ENCODE measurements at places on chromosomes 6 and 20. TPM values are rescaled to one million over a fixed set of nuclear protein-coding genes. Genes with fewer than 3 reads are reported as not detected.

DNA sequence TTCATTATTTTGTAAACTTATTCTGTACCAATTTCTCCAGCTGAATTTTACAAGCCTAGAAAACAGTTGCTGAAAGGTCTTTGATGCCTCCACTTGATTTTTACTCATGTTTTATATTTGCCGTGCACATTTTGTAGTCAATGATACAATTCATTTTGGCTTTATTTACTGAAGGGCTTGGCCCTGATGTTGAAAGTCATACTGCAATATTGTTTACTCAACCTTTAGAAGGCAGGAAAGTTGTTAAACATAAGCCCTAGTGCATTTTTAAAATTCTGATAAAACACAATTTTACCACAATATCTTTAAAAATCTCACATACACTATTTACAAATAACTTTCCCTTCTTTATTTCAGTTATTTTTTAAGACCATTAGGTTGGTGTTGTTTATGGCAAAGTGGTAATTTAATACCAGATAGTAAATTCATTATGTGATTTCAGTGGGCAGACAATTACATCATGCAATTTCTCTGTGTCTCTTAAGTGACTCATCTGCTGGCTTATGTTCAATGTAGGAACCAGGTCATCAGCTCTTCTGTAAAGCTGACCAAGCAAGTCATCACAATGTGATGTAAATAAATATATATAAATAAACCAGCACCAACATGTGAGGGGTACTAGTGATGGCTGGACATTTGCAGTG is 121.1 kb upstream of the SLC35B3 start:
- no peak for DNase-seq

DNA sequence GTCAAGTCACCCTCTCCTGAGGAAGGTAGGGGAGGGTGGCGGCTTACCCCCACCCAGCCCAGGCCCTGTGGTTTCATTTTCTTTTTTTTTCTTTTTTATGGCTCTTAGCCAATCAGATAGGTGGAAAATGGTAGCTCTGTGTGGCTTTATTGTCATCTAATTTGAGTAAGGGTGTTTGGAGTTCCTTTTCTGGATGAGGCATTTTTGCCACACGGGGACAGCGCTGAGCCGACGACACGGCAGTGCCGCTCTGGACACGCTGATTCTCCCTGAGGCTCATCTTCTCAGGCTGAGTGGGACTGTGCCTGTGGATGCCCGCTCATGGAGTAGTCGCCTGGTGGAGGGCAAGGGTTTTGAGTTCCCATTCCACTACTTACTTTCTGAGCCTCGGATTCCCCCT is 37.6 kb upstream of the ANGPT4 start:
- DNase-seq = peak; percentile 43

GRCh38 chr6:71079677-71080076 is 122.8 kb upstream of the B3GAT2 start:
- no peak for DNase-seq

DNA sequence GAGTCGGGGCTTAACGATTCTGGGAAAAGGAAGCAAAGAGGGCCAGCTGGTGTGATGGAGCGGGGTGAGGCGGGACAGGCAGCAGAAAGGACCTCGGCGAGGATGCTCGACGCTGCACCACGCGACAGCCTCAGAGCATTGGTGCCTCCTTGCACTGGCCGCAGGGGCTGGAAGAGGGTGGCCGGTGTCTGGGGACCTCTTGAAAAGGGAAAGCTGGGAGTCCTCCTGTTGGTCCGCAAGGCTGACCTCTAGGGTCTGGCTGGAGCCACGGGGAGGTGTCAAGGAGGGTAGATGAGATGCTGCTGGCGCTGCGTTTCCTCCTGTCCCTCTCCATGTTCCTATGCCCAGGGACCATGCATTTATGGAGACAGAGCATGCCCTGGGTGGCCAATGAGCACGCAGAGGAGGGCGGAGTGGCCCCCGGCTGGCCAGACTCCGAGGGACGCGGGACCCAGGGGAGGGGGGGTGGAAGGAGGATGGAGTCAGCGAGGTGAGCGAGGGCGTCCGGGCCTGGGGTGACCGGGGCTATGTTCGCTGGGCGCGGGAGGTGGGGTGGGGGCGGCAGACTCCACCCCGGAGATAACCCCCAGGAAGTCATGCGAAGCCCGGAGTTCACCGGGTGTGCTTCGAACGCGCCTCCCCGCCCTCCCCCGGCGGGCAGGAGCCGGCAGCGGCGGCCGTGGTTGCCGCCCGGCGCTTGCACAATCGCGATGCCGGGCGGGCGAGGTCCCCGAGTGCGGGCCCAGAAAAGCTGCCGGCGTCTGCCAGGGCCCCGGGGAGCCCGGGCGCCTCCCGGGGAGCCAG is at the start of gene CYP24A1:
CYP24A1 (minus strand) TSS at position 334 of the 804 bp plus-strand sequence. CDS start 407 bp downstream, outside the sequence.
- peak; percentile 31 for DNase-seq

GRCh38 chr6:11331111-11331510 is 98.6 kb upstream of the NEDD9 start:
- DNase-seq = no peak

DNA sequence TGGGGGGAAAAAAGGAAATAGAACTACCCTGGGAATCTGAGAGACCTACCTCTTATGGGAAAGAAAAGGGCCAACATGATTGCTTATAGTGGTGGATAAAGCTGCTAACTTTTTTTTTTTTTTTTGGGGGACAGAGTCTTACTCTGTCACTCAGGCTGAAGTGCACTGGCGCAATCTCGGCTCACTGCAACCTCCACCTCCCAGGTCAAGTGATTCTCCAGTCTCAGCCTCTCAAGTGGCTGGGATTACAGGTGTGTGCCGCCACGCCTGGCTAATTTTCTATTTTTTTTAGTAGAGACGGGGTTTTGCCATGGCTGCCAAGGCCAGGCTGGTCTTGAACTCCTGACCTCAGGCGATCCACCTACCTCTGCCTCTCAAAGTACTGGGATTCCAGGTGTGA is 39.5 kb upstream of the TBC1D22B start:
- DNase-seq = no peak

GRCh38 chr6:161374971-161375873 is 101.4 kb upstream of the AGPAT4 start:
- peak; percentile 30 for DNase-seq

DNA sequence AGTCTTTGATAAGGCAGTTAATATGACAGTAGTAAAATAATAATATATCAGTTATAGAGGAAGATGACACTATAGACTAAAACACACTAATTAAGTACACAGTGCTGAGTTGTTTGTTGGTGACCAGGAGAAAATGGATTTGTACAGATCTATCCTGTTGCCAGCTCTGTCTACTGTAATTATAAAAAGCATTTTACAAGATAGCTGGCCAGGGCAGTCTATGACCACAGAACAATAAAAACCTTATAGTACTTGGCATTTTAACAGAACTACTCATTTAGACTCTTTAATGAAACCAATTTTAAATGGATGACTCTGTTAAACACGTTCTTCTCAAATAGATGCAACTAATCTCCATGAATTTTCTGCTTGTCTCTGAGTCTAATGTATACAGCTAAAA is 367.5 kb downstream of the BTBD9 start:
- DNase-seq = no peak

DNA sequence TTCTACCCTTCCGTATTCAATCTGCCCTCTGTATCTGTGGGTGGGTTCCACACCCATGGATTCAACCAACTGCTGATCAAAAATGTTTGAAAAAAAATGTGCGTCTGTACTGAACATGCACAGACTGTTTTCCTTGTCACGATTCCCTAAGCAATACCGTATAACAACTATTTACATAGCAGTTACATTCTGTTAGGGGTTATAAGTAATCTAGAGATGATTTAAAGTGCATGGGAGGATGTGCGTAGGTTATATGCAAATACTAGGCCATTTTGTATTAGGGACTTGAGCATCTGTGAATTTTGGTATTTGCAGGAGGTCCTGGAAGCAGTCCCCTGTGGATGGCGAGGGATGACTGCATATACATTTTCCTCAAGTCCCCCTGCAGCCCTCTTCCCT is 486.9 kb downstream of the PREX1 start:
- no peak for DNase-seq

DNA sequence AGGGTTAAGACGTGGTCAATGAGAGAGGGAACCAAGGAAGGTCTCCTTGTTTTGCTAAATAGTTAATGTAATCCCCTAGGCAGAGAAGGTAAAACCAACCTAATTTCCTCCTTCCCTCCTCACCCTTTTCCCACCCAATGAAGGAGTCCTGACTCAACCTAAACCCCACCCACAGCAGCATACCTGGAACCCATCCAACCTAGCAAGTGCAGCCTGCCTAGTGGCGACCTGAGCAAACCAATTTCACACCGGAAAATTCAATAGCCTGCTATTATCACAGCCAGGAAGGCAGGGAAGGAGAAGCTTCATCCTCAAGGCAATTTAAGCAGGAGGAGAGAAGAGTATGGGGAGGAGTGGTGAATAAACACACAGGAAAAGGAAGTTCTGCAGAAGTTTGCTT is 46.9 kb downstream of the OSTM1 start:
- no peak for DNase-seq

- no peak for DNase-seq
Observed at GRCh38 chr20:3311623-3312022, 72.6 kb upstream of the SLC4A11 start.

- peak; percentile 75 for DNase-seq
Observed at GRCh38 chr6:77466055-77466450, 2.8 kb upstream of the HTR1B start.

- no peak for DNase-seq
Observed at GRCh38 chr6:39882531-39882899, 51.7 kb downstream of the MOCS1 start.

- no peak for DNase-seq
Observed at GRCh38 chr6:33995309-33996119, 150.4 kb downstream of the GRM4 start.

DNA sequence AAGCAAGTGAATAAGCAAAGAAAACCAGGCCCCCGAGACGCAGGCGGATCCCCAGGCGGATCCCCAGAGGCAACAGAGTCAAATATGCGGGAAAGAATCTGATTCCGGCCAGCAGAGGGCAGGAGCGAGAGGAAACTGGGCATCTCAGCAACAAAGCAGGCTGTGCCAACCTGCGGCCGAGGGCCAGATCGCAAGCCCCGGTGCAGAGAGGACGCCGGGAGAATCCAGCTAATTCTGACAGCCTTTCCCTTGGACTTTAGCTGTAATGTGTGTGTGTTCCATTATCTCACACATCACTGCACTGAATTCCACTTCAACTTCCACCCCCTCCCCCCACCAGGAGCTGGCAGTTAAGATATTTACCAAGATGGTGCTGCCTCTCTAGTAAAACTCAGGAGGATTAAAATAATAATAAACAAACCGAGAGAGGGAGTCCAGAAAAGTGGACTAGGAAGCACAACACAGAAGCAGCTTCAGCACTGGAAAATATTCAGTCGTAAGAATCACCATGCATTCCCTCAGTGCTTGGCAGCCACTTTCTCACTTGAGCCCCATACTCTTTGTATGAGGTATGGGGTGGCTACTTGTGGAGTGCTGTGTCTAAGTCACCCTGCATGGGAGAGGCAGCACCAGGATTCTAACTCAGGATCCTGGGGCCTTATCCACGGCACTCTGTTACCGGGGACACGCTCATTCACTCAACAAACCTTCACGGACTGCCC is 66.2 kb upstream of the SNX9 start:
- DNase-seq = peak; percentile 88

- peak; percentile 62 for DNase-seq
Observed at GRCh38 chr20:40160097-40160550, 528.9 kb downstream of the MAFB start.

- DNase-seq = no peak
Observed at GRCh38 chr20:30630761-30631160, 626.7 kb upstream of the DEFB115 start.

Gene NT5E
- total RNA-seq = 47.1 TPM

Gene KCNK17
- total RNA-seq = 180 TPM

Gene ZNF184
- 12.6 TPM for total RNA-seq
